ENCODE measurements at places on chromosomes 7 and 10. TPM values are rescaled to one million over a fixed set of nuclear protein-coding genes. Genes with fewer than 3 reads are reported as not detected.

DGKI gene
- 0.70 TPM for total RNA-seq

SH2D4B gene
- not detected for total RNA-seq

ARHGEF5 gene
- 40.6 TPM for total RNA-seq

WASHC2A gene
- total RNA-seq = 15.2 TPM

HTR5A gene
- not detected for total RNA-seq

NUB1 gene
- total RNA-seq = 31.9 TPM

CUX1 gene
- total RNA-seq = 31.5 TPM

PTPRZ1 gene
- total RNA-seq = 22.5 TPM
